ENCODE measurements at places on chromosomes 2 and 18. TPM values are rescaled to one million over a fixed set of nuclear protein-coding genes. Genes with fewer than 3 reads are reported as not detected.
A peak's percentile ranks its signal among the peaks of the same experiment; 100 is the strongest.

DNA sequence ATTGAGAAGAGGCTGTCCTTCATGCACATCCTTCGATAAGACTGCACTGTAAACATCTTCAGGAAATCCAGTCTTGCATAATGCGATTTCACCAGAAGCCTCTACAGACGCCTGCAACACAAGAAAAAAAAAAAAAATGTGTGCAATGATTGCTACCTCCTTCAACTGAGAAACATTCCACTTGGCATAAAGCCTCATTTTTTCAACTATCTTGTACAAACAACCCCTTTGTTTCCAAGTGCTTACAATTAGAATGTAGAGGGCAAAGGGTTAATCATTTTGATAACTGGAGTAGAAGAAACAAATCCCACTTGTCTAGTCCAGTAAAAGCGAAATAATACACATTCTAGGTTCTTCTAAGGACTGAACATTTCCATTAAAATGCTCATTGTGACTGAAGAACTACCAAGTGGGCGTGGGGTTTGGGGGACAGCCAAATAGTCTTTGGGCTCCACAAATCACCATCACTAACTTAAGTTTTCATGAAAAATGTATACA lies 29.2 kb downstream of the CDH2 start:
- no peak for DNase-seq

GRCh38 chr2:157761520-157761919 lies 114.6 kb downstream of the ACVR1 start:
- no peak for DNase-seq

- no peak for DNase-seq
Measured at GRCh38 chr2:238942726-238943300, 94.9 kb downstream of the TWIST2 start.

DNA sequence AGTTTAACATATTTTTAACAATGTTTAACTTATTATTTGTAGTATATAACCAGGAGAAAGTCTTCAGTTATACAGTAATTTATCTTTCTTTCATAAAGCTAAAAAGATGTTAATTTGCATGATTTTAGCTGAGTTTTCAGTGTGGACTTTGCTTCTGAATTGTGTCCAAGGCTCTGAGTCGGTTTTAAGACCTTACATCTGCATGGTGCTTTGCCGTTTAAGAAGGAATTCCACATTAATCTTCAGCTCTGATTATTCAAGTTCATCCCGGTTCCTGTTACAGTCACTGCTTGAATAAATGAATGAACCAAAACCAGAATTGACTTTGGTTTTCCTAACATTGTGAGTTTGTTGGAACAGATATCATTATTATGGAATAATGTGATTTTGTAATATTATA lies 419.7 kb upstream of the RGPD4 start:
- no peak for DNase-seq

- DNase-seq = no peak
Measured at GRCh38 chr2:37263839-37264238, 32.4 kb downstream of the NDUFAF7 start.

DNA sequence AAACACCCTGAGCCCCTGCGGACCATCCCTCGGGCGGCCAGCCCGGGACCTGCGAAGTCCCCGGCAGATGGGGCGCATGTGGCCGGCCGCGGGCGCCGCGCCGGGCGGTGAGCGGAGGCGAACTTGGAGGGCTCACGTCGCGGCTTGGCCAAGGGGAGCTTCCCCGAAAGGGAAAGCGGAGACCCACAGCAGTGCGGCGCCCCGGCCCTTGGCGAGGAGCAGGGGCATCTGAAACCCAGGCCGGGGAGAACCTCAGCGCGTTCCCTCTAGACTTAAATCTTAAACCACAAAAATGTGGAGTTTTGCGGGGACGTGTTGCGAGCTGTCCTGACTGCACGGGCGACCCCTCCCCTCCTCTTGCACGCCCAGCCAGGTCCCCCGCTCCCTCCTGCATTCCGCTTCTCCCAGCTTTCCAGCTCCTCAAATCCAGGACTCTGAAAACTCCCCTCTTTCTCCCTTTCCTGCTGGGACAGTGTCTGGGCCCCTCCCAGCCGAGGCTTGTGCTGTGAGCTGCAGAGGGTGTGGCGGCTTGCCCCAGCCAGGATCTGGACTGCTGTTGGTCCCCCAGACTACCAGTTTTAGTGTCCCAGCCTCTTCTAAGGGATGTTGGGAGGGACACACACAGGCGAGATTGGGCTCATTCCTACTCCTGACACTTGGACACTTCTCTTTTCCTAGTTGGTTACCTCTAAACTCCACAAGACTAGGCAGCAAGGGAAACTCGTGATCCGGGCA lies 1.3 kb downstream of the FMNL2 start:
- DNase-seq = peak; percentile 22

- DNase-seq = no peak
Measured at GRCh38 chr18:79945118-79946042, 6.1 kb downstream of the SLC66A2 start.

- no peak for DNase-seq
Measured at GRCh38 chr2:189267925-189268579, 88.5 kb upstream of the COL5A2 start.

DNA sequence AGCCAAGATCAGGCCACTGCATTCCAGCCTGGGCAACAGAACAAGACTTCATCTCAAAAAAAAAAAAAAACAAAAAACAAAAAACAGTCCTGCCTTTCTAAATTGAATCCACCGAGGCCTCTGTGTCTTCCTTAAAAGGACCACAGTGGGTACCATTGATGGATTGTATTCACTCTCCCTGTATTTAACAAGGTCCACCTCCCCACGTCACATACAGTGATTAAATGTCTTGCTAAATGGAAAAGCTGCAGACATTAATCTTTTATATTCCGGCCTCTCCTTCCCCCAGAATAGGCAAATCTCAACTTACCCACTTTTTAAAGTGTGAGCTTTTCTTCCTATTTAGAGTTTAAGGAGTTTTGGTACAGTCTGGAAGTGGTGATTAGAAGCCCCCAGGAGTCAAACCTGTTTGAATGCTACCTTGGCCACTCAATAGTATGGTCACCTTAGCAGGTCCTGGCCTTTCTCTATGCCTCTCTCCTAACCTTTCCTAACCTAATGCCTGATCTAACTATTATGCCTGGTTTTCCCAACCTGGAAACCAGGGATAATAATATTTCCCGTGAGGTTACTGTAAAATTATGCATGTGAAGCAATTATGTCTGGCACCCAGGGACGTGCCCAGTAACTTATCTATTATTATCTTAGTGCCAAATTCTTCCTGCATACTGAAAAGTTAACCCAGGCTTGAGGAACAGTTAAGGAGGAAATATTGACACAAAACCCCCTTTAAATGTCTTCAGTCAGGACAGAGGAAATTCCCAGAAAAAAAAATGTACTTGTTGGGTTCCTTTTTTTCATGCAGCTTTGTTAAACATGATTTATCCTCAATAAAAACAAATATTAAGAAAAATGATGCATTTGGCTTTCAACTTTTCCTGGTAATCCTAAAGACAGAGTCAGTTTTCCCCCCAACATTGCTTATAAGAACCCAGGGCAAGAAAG lies 3.1 kb downstream of the NFE2L2 start:
- no peak for DNase-seq

DNA sequence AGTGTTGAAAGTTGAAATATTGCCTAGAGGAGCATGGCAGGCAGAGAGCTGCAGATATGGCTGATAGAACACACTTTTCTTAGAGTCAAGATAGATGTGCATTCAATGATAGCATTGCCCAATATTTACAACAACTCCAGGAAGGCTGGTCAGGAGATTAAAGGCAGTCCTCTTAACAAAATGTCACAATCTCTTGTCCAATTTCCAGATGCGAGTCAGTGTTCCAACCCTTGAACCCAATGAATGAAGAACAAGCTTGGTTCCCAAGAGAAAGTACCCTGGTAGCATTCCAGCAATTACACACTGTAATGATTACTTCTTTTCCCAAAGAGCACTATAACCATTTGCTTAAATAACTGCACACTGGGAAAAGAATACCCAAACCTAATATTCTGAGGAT lies 839.4 kb upstream of the VRK2 start:
- DNase-seq = no peak

DNA sequence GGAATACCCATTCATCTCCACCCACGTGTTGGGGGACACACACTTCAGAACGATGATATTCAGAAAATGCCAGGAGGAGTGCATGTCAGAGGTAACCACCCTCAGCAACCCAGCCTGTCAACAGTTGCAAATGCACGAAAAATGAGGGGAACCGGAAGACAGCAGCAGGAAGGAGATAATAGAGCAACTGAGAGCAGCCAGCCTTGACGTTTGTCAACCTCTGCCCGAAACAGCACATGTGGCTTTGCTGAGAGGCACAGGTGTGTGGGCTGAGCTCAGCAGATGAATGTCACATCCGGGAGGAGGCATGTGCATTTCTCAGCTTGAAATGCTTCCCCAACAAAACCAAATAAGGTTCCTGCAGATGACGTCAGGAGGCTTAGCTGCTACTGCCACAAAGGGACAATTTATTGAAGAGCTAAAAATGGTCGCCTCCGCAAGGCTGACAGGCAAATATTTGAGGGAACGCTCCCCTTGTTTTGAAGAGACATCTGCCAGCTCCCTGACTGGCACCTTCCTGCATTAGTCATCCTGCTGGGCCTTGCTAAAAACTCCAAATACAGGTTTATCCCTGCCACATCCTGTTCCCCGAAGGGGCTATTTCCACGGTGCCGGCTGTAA lies 419.0 kb downstream of the NBAS start:
- DNase-seq = peak; percentile 91

GRCh38 chr2:212943351-212943750 lies 208.1 kb downstream of the IKZF2 start:
- DNase-seq = no peak

- DNase-seq = no peak
Measured at GRCh38 chr2:99809259-99809900, 319.6 kb upstream of the REV1 start.

- no peak for DNase-seq
Measured at GRCh38 chr2:42788882-42789281, 3.5 kb downstream of the HAAO start.

- DNase-seq = no peak
Measured at GRCh38 chr18:57150828-57151227, 3.9 kb downstream of the BOD1L2 start.

DNA sequence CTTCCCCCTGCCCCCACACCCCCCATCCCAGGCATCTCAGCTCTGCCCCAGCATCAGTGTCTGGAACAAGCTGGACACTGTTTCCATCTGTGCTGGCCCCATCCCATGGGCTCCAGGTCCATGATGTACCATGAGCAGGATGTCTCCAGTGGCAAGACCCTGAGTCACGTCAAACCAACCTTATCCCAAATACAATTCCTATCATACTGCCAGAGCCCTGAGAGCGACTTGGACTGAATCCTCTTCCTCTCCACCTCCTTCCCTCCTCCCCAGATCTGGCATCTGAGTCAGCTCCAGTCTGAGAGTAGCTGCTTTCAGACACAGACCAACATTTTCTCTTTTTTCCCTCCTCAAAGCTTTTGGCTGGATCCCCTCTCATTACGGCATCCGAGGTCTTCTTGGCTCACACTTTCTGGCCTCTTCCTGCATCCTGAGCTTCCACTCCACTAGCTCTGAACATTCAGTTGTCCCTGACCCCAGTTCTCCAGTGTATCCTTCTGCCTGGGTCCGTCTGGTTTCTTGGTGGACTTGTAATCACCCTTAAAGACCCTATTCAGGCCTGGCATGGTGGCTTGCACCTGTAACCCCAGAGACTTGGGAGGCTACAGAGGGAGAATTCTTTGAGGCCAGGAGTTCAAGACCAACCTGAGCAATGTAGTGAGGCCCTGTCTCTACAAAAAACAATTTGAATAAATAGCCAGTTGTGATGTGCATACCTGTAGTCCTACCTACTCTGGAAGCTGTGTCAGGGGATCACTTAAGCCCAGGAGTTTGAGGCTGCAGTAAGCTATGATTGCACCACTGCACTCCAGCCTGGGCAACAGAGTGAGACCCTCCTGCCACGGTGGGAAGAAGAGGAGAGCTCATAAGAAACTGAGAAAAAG lies 68.3 kb downstream of the ACKR3 start:
- DNase-seq = no peak

DNA sequence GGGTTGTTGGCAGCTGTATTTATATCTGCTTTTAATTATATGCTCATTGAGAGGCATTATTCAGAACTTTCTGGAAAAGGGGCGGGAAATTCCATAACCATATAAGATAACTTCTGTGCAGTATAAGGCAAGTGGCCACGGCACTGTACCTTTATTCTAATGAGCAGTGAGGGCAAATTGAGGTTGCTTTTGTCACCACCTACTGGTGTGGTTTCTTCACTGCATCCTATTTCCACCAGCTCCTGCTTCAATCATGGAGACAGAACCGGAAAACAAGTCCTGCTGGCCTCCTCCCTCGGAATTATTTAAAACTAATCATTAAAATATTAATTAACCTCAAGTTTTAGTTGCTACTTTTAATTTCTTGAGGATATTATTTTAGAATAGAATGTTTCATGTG lies 759.4 kb downstream of the CBLN2 start:
- peak; percentile 22 for DNase-seq

DNA sequence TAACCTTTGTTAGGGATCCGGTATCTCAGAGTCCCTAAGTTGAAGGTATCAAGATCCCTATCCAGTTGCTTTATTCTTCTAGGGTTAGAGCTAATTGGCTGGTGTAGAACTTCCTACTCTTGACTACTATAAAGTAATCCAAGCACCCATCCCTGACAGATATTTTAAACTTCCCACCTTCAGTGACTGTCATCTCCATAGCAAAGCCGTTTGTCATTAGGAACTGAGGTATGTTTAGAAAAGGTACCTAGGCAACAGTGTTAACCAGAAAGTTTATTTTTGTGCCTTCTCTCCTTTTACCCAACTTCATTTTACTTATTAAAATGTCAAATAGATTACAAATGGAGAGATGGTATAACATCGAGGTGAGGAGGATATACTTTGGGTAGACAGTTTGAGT lies 4.5 kb downstream of the FAM117B start:
- no peak for DNase-seq

DNA sequence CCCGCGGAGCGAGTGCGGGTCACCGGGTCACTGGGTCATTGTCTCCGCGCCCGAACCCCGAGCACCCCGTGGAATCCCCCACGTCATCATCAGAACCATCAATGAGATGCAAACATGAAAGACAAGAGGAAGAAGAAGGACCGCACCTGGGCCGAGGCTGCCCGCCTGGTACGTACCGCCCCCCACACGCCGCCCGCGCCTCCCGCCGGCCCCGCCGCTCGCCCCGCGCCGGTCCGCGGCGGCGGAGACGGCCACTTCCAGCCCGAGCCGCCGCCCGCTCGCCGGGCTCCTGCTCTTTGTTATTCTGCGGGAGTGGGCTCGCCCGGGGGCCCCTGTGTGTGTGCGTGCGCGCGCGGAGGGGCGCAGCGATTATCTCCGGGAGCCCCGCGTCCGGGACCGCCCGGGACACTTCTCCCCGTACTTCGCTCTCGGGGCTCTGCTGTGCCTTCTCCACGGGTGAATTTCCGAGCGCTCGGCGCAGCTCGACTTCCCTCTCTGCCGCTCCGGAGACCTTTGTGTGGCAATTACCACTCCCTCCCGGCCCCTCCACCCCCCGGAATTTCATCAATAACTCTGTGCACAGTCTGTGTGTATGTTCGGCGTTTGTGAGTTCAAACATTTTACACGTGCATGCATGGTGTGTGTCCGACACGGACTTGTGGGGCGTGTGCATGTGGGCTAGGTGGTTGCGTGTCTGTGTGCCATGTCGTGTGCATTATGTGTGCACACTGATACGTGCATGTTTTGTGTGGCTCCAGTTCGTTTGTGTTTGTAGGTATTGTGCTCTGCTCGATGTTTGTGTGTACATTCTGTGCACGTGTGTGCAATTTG lies 714 bp downstream of the ASXL3 start:
- DNase-seq = no peak

Gene UNC80
- not detected for total RNA-seq

Gene FER1L5
- total RNA-seq = not detected

Gene ANO7
- total RNA-seq = 5.1 TPM

Gene GCG
- total RNA-seq = not detected

Gene HOXD4
- not detected for total RNA-seq

Gene RAD51AP2
- not detected for total RNA-seq

Gene POTEC
- total RNA-seq = not detected

Measured in activated CD8-positive, alpha-beta T cell treated with anti-CD3 and anti-CD28 coated beads for 36 hours (primary cell).